ENCODE measurements at places on chromosomes 5 and 9.

DNA sequence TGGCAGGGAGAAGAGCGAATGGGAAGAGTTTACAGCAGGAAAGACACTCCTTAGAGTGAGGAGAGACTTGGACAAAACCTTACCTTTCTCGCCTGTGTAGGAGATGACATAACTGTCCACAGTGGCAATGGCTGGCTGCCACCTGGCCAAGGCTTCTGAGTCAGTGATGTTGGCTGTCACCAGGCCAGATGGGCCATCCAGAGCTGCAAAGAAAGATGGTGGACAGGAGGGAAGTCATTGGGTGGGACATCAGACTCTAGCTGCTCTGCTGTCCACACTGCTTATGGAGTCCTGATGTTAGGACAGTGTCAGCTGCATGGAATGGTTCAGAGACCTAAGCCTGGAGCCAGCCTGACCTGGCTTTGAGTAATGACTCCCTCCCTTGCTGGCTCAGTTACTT is 79.8 kb downstream of the TNC start:
- no peak for DNase-seq

GRCh38 chr9:135343837-135344522 is 135.6 kb upstream of the PPP1R26 start:
- no peak for DNase-seq

DNA sequence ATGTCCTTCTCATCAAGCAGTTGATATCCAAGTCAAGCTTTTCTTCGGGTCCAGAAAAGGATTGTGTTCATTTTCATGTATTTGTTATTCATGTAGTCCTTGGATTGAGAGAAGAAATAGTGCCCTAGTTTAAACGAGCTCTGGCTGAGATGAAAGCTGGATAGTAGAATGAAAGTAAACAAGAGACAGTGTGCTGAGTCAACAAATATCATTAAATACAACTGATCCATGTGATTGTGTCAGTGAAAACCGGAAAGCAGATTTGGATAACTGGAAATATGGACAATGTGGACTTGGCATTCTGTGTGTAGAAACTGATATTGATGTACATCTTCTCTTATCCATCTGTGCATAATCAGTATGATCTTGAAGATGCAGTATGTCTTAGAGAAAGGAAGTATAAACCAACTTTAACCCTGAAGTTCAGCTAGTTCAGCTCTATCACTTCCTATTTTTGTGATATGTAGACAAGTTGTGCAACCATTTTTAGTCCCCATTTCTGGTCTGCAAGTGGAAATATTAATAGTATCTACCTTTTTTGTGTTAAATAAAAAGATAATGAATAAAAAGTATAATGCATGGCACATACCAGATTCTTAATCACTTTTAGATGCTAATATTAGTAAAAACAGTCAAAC is 4.4 kb downstream of the MUSK start:
- no peak for DNase-seq

GRCh38 chr5:14353726-14354474 is 210.8 kb downstream of the TRIO start:
- no peak for DNase-seq

- DNase-seq: no peak
Measured at GRCh38 chr5:142911170-142911569, 141.0 kb downstream of the ARHGAP26 start.

DNA sequence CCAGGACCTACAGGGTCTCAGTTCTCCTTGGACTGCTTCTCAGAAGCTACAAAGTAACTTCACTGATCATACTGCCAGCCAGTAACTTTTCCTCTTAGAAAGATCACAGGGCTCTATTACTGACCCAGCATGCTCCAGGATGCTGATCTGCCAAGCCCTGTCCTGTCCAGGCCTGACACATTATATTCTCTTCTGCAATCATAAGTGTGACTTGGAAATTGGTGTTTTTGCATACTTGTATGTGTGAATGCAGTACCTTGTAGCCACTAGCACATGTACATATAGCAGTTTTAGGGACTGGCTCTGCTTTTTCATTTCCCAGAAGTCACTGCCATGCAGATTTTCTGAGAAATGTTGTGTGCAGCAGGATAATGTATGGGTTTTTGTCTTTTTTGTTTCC is 40.1 kb upstream of the CCNH start:
- DNase-seq: no peak

GRCh38 chr5:159157552-159157951 is 51.8 kb downstream of the RNF145 start:
- DNase-seq: no peak

DNA sequence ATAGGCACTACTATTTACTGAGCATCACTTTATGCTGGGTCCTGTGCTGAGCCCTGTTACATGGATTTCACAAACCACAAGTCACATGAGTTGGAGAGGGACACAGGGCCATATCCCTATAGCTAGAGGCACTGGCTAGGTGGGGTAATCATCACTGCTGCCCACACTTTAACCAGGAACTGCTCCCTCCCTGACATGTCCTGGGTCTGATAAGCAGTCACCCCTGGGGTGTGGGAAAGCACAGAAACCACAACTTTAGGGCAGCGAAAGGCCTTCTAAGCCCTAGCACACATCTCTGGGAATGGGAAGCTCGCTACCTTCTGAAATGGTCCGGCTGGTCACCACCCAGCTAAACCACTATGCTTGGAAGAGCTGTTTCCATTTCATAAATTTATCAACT is 15.0 kb downstream of the TBC1D2 start:
- no peak for DNase-seq

DNA sequence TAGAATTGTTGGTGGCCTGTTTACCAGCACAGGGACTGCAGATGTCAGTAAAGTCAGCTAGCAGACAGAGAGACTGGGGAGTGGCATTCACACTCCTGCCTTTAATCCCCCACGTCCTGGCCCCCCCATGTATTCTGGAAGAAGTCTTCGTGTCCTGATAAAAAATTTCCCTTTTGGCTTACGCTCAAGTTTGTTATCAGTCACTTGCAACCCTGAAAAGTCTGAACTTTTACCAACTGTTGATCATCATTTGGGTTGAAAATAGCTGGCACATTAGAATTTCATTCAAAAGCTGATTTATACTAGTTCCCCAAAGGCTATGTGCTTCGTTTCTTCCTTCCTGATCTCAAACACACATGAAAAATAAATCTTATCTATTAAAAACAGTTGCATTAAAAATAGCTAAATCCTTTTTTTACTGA is 5.8 kb upstream of the CRHBP start:
- no peak for DNase-seq

- DNase-seq: no peak
Measured at GRCh38 chr5:127988146-127988760, 95.3 kb upstream of the SLC12A2 start.

DNA sequence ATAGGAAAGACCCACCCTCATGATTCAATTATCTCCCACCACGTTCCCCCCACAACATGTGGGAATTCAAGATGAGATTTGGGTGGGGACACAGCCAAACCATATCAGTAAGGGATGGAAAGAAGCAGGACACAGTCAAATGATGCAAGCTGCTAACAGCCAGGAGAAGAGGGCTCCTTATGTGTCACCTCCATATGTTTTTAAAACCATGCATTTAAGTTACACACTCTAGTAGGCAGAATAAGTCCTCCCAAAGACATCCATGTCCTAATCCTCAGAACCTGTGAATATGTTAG is 4.2 kb upstream of the TTC23L start:
- DNase-seq: no peak

DNA sequence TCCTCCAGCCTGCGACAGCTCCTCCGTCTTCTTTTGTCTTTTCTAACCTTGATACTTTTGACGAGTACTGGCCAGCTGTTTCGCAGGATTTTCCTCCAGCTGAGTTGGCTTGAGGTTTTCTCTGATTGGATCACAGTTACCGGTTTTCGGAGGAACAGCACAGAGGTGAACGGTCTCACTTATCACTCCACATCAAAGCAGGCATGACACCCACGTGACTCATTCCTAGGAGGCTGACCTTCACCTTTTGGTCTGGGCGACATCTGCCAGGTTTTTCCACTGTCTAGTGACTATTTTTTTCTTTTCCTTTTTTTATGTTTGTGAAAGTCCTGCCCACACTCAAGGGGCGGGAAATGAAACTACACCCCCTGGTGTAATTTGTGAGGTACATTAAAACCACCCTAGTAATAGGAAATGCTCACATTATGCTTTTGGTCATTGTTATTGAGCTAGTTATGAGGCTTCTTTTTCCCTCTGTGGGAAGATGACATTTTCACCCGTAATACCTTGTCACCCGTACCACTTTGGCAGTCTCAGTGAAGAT is 319.2 kb downstream of the GADD45G start:
- no peak for DNase-seq

GRCh38 chr9:72871685-72872084 is 81.2 kb downstream of the ALDH1A1 start:
- no peak for DNase-seq

Measured in GDM1 (cell line).